ENCODE measurements at places on chromosomes 7 and 10.

DNA sequence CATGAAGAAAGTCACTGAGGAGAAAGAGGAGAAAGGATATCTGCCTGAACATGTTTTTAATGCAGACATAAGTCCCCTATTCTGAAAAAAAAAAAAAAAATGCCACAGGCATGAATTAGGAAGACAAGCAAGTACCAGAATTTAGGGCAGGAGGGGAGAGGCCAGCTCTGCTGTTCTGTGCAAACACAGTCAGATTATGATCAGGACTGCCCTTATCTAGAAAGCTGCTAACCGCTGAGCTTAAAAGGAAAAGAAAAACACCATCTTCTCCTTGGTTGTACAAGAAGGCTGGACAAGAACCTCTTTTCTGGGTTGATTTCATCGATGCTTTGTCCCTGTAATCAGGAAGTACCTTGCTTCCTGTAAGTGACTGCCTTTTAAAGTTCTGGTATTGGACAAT lies 15.3 kb upstream of the PWWP2B start:
- DNase-seq: no peak

DNA sequence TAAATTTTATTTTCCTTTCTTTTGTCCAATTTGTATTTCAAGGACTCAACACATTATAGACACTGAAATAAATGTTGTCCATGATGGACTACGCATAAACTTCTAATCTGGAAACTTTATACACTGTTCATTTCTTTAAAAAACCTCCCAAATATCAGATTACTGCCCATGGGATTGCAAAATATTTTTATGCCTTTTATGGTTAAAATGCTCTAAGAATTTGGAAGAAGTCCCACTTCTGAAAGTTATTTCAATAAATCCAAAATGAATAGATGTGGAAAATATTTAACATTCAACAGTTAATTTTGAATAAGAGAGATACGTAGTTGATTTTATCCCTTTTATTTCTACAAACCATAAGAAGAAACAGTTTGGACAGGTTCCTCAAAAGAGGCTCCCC lies 46.1 kb downstream of the CABCOCO1 start:
- DNase-seq: no peak

DNA sequence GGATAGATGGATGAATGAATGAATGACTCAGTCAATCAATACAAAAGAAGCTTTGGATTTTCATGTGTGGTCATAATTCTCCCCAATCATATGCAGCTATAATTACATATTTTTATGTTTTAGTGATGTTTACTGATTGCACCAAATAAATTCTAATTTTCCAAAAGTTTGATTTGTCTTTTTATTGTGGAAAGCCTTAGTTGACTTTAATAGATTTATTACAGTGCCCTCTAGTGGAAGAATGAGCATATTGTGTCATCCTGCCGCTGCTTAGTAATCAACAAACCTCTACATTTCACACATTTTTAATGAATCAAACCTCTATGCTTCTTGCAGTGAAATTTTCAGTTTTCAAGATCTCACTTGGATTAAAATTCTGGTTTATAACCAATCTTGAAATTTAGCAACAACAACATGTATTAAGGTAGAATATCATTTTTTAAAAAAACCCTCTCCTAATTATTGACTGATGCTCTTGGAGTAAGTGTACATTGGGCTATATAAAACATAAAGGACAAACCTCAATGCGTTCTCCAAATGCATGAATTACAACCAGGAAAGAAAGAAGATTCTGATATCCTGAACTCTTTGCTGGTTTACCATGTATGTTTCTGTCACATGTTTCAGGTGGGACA lies 55.6 kb upstream of the PNLIP start:
- DNase-seq: no peak

DNA sequence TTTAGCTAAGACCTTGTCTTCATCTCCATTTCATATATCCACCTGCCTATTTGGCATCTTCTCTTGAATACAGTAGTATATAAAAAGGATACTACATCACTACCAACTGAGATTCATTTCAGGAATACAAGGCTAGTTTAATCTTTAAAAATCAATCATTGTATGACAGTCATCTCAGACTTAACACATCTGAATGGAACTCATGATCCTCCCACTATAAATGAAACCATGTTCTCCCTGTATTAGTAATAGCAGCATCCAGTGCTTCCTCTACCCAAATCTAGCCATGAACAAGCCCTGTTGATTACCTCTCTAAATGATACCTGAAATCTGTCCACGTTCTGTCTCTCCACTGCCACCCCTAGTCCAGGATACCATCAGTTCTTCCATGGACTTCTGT lies 196.2 kb downstream of the CDK14 start:
- DNase-seq: no peak
